ENCODE measurements at places on chromosomes 4 and X.
A peak's percentile ranks its signal among the peaks of the same experiment; 100 is the strongest.

DNA sequence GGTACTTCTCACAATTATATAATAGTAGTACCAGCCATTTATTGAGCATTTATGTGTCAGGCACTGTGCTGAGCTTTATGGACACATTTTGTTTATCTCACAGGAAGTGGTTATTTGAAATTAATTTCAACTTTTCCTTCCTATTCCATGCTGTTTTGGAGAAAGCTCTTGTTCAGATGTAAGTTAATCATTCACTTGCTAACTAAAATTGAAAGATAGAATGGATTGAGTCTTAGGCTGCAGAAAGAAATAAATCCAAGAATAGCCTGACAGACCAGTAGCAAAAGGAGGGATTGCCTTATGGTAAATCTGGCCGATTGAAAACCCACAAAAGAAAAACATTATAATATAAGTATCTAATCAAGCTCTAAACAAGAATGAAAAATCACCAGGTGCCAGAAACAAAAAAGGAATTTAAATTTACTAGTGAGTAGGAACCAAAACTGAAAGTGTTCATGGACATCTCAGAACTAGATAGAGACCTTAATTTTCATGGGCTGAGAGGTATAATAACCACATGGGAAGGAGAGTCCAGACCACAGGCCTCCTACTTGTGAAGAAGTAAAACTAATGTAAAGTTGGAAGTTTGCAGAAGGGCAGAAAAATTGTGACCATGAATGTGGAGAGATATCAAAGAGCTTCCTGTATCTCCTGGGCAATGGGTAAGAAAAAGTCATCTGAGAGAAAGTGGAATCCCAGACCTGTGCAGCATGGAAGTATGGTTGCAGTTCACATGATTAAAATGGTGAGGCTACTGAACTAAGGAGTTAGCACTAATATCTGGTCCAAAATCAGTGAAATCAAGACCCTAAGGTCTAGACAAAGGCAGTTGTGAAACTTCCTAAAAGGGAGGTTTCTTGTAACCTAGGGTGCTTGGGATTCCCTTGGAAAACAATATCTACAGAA is 38.0 kb downstream of the RADX start:
- DNase-seq: no peak

GRCh38 chr4:152050106-152050505 is 289.3 kb upstream of the GATB start:
- DNase-seq: no peak

DNA sequence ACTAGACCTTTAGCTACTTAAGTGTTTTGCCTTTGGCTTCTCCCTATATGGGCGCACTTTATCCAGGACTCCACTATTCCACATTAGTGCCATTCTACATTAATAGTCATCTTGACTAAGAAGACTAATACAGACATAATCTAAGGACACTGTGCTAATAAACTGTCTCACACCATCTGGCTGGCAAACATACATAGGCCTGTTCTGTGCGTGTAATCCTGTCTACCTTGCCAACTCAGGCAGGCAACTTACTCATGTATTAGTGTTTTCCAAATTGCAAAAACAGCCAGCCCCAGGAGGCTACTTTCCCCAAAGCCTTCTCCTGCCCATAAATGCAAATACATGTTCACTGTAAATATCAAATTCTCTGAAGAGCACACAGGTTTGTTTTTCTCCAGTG is 587.3 kb downstream of the TMA16 start:
- DNase-seq: no peak

- DNase-seq: no peak
These were observed 37.1 kb upstream of the MSANTD1 start for GRCh38 chr4:3211866-3212265.

DNA sequence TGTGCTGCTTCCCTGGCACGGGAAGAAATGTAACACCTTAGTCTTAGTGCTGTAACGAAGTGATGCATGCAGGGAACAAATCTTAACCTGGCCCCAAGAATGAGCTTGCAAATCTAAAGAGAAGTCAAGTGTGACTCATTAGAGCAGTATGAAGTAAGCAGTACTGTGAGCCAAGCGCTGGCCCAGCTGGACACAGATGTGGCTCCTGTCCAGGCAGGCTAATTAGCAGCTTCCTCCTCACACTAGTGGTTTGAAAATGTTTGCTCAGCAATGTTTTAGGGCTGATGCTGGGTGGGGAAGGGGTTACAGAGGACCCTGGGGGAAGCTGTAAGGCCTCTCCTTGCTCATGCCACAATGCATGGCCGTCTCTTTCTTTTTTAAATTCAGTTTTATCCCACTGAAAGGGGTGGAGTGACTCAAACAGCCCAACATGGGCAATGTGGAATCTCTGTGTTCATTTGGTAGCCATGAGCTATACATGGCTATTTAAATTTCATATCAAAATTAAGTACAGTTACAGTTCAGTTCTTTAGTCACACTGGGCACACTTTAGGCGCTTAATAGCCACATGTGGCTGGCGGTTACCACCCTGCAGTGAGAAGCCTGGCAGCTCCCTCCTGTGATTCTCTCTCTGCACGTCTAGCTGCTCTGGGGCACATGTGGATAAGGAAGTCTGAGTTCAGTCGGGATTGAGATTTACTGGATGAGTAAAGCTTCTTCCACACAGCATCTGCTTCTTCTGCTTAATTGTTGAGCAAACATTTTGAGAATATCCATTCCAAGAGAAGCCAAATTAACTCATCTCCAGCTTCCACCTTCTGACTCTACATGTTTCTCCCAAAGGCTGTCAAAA is 48.8 kb downstream of the MAP7D2 start:
- DNase-seq: peak; percentile 64

- DNase-seq: peak; percentile 52
These were observed 109.6 kb downstream of the SPRY1 start for GRCh38 chr4:123506011-123506695.

GRCh38 chr4:148171596-148171995 is 270.6 kb downstream of the NR3C2 start:
- DNase-seq: no peak

GRCh38 chr4:43693876-43694275 is 754.7 kb downstream of the KCTD8 start:
- DNase-seq: no peak
